Stimulated activated CD8-positive, alpha-beta memory T cell treated with anti-CD3 and anti-CD28 coated beads, Interleukin-7, amount 100 ng/mL, for 1 hour (primary cell): ENCODE measurements at places on chromosomes 1 and 21.

DNA sequence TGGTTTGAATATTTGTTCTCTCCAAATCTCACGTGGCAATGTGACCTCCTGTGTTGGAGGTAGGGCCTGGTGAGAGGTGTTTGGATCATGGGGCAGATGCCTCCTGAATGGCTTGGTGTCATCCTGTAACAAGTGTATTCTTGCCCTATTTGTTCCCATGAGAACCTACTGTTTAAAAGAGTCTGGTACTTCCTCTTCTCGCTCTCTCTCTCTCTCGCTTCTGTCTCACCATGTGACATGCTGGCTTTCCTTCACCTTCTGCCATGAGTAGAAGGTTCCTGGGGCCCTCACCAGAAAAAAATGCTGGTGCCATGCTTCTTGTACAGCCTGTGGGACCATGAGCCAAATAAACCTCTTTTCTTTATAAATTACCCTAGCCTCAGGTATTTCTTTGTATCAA is 8.4 kb upstream of the PAXBP1 start:
- DNase-seq: no peak

GRCh38 chr1:17030206-17030605 is 18.5 kb upstream of the ATP13A2 start:
- no peak for DNase-seq

DNA sequence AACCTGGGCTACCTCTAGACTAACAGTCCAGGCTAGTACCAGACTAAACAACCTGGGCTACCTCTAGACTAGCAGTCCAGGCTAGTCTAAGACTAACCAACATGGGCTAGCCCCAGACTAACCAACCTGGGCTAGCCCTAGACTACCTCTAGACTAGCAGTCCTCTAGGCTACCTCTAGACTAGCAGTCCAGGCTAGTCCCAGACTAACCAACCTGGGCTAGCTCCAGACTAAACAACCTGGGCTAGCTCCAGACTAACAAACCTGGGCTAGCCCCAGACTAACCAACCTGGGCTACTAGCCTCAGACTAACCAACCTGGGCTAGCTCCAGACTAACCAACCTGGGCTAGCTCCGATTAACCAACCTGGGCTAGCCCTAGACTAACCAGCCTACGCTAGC is 2.0 kb downstream of the TFF2 start:
- no peak for DNase-seq

- DNase-seq: no peak
Measured at GRCh38 chr1:35172022-35172421, 20.9 kb downstream of the SFPQ start.

DNA sequence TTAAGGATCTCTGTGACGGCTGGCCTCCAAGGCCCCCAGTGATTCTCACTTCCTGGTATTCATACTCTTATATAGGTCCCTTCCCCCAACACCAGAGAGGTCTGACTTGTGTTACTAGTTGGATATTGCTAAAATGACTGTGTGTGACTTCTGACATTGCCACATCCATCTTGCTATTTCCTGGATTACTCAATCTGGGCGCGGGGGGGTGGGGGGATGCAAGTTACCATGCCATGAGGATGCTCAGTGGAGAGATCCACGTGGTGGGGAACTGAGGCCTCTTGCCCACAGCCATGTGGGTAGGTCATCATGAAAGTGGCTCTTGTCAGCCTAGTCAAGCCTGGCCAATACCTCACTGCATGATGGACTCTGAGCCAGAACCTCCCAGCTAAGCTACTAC is 117.0 kb downstream of the UBE2U start:
- no peak for DNase-seq

- no peak for DNase-seq
Measured at GRCh38 chr1:240464099-240464498, 147.9 kb downstream of the GREM2 start.

DNA sequence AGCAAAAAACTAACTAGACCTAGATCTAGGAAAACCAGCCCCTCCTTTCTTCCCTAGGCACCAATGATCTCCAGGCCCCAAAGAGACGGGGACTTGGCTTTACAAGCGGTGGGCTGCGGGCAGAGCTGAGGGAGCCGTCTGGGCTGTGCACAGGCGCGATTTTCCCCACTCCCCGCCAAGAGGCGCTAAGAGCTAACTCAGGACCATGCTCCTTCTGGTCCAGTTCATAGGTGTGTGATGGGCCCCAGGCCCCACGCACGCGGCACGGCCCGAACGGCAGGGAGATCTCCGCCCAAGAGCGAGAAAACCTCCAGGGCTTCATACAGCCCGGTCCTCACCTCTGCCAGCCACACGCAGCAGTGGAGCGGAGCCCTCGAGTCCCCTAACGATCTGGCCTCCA is 7.5 kb upstream of the GPR153 start:
- DNase-seq: no peak

- DNase-seq: no peak
Measured at GRCh38 chr1:172726740-172727139, 67.8 kb downstream of the FASLG start.

DNA sequence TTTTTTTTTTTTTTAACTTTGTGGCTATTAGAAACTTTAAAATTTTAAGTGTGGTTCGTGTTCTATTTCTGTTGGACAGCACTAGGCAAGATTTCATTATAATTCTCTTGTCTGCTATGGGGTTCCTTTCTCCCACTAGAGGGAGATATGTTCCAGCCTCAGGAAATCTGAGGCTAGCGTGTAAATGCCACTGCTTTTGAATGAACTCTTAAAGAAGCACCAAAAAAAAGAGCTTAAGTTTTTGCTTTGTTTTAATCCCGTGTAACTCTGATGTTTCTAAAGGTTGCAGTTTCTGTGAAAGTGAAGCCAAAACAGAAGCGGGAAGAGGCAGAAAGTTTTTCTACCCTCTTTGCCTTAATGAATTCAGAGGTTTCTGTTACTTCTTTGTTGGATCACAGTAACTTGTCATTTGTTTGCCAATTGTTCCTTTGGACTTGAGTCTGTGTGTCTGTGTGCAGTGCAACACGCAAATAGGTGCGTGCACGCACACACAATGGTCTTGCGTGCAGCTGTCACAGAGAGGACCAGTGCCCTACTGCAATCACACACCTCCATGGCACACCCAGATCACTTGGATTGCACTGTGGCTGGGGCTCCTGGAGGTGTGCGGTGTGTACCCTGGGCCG is 32.3 kb downstream of the HHAT start:
- DNase-seq: no peak

- DNase-seq: no peak
Measured at GRCh38 chr1:60699325-60699724, 383.0 kb upstream of the NFIA start.

GRCh38 chr1:101444381-101444780 is 207.6 kb downstream of the S1PR1 start:
- no peak for DNase-seq

GRCh38 chr1:228175316-228176023 is 9.9 kb downstream of the IBA57 start:
- no peak for DNase-seq

- DNase-seq: no peak
Measured at GRCh38 chr1:12069623-12070244, 6.6 kb downstream of the TNFRSF8 start.

DNA sequence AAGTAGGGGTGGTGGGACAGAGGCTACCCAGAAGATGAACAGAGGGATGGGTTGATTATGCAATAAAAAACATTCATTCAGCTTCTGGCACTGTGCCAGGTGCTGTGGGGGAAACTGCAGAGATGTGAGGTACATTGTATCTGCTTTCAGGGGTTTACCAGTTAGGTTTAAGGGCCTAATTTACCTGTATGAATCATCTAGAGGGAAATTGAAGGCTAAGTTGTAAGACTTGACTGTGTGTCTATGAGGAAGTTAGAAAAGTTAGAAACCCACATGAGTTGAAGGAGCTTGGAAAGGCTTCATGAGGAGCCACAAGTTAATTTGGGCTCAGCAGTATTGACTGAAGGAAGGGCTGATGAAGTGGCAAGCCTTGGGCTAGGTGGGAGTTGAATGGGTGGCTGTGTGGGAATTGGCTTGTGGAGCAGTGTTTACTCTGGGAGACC is 36.7 kb upstream of the APOBEC4 start:
- no peak for DNase-seq

- no peak for DNase-seq
Measured at GRCh38 chr1:88275259-88275862, 408.7 kb upstream of the PKN2 start.

- DNase-seq: no peak
Measured at GRCh38 chr1:19454265-19455146, 30.8 kb downstream of the CAPZB start.

GRCh38 chr1:200917291-200917817 is 22.7 kb downstream of the INAVA start:
- no peak for DNase-seq

GRCh38 chr21:15311510-15311909 is 246.7 kb upstream of the NRIP1 start:
- no peak for DNase-seq

DNA sequence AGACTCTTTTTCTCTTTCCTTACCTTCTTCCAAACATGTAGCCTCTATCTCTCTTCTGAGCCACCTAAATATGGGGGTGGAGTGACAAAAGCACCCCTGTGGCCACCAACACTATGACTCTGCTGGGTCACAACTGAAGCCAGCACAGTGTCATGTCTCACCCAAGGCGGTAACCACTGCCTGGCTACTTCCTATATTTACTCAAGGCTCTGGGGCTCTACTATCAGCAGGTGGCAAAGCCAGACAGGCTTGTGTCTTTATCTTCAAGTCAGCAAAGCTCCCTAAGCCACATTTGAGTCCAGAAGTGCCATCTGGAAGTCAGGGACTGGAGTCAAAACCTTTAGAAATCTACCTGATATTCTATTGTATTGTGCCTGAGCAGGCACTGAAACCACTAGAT is 1515.2 kb downstream of the PLA2G4A start:
- DNase-seq: no peak

DNA sequence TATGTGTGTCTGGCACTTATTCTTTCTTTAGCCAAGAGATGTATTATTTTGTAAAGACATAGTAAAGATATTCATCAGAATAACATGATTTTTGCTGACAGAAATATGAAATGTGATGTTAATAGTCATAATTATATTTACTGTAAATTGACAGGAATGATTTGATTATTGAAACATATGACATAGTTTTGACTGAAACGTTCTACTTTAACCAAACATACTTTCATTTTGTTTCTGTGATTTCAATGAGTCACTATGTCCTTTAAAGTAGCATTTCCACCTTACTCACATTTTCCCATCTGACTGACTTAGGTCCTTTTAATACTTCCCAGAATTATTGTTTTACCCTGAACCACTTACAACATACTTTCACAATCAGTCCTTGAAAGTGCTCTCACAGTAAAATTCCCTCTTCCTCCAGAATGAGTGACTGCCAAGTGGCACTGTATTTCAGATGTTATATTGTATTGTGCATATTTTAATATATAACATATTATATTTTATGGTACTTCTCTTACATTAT is 437.9 kb downstream of the NCAM2 start:
- no peak for DNase-seq

DNA sequence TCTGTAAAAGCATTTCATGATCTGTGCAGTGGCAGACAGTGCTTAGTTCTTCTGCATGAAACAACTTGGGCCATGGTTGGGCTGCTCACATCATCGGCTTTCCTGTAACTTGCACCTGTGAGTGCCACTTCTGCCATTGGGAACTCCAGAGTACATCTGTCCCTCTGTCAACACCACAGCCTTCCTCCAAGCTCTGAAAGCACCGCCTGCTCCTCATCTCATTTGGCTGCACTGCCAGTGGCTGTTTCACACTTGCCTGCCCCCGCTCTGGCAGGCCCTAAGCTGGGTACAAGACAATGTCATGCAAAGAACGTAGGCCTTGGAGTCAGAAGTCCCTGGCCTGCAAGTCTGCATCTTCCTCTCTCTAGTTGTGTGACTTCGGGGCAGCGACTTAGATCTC is 46.4 kb downstream of the DDX20 start:
- DNase-seq: no peak

DNA sequence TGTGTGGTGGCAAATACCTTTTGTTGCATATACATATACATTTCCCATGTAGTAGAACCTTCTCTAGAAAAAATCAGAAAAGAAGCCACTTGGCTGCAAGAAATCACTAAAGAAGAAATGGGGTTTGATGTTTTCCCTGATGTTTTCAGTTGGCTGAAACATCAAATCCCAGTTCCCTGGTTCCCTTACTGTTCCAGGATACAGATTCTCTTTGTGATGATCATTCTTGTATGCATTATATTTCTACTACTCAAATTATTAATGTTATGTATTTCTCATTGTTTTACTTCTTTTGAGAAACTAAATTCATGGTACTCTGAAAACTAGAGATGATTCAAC is 7.6 kb downstream of the RNU1-2 start:
- DNase-seq: no peak

GRCh38 chr1:25707280-25708016 is 90.9 kb downstream of the MAN1C1 start:
- DNase-seq: no peak

DNA sequence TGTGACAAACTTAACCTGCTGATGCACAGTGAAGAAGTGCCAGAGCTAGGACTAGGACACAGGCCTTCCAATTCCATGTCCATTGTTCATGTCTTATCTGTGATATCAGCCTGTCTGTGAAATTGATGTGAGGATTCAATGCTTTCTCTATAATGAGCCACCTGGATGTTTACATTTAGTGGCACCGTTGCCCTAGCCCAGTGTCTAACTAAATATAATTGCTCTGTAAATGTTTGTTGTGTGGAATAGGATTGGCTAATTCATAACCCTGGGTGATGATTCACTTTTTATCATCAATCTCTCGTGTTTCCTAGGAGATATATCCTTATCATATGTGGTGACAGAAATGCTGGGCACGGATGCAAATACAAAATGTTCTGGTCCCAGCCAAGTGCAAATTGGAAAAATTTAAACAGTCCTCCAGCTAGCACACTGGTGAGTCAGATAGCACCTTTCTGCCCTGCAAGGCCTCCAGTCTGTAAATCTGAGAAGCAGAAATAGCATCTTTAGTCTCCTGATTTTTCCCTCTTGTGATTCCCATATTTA is 46.9 kb upstream of the GNG12 start:
- DNase-seq: no peak

- no peak for DNase-seq
Measured at GRCh38 chr1:207040181-207040533, 7.6 kb upstream of the C1orf116 start.

- no peak for DNase-seq
Measured at GRCh38 chr1:173627269-173627668, 7.9 kb upstream of the TEX50 start.
